ENCODE measurements at places on chromosomes 12 and 14.

- DNase-seq: peak; percentile 36
Measured at GRCh38 chr14:82667501-82667900, 1133.8 kb upstream of the SEL1L start.

- DNase-seq: peak; percentile 77
Measured at GRCh38 chr14:86604561-86604960, 1074.6 kb downstream of the FLRT2 start.

DNA sequence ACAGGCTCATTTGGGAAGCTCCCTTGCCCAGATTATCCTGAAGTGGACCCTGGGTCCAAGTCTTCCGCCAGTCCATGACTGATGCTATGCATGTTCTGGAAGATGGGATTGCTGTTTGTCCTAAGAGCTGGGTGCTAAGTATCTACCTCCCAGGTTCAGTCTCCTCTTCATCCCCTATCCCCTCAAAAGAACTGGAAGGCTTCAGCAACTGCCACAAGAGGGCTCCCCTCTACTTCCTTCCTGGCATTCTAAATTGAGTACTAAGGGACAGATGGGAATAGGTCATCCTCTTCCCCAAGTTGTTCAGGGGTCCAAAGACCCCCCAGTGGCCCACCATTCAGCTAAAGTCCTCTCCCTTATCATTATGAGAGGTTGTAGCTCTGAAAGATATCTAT is 9.0 kb upstream of the FKBP11 start:
- DNase-seq: no peak

GRCh38 chr12:12723681-12724420 is 6.7 kb downstream of the CDKN1B start:
- no peak for DNase-seq

DNA sequence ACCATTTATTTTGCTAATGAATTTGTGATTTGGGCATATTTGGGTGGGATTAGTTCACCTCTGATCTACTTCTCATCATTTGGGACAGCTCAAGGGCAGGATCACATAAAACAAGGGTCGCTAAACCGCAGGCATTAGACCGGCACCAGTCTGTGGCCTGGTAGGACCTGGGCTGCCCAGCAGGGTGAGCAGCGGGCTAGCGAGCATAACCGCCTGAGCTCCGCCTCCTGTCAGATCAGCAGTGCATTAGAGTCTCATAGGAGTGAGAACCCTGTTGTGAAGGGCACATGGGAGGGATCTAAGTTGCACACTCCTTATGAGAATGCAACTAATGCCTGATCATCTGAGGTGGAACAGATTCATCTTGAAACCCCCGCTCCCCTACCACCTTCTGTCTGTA is 785.3 kb downstream of the TRHDE start:
- no peak for DNase-seq

DNA sequence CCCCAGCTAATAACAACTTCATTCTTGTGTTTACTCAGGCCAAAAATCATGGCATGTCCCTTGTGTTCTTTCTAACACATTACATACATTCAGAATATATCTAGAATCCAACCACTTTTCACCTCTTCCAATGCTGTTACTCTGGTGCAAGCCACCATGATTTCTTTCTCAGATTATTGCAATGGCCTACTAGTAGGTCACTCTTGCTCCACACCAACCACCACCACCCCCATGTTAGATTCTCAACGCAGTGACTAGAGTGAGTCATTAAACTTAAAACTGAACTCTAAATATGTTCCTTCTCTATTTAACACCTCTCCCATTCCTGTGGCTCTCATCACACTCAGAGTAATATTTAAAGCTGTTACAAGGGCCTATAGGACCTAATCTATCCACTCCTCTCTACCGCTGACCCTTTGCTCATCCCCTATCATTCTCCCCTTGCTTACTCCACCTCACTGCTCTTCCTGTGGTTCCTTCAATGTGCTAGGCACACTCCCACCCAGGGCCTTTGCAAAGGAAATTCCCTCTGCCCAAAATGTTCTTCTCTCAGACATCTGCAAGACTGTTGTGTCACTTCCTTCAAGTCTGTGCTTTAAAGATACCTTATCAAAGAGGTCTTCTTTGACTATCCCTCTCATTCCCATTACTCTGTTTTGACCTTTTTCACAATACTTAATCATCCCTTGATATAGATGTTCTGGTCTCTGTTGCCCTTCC is 6.6 kb downstream of the RTN1 start:
- no peak for DNase-seq

DNA sequence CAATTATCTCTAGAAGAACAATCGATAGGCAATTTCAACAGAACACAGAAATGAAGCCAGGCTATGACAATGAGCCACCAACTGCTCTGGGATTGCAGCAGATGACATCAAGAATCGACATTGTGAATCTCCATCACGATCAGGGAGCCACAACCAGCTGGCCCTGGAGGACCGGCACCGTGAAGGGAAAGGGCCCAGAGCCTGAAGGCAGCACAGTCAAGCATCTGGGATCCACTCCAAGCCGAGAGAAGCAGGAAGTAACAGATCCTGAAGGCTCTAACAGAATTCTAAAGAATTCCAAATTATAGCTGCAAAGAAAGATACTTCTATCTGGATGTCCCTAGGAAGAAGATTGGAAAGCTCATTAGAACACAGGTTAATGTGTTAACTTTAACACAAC is 61.0 kb downstream of the LRRC74A start:
- no peak for DNase-seq

DNA sequence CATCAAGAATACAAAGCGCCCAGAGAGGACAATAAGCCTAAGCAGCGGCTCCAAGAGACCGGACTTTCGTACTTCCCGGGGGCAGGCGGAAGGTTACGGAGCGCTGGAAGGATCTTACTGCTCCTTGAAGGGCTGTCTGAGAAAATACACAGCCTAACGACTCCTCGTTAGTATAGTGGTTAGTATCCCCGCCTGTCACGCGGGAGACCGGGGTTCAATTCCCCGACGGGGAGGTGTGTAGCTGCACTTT is 12.1 kb upstream of the TMPO start:
- no peak for DNase-seq

DNA sequence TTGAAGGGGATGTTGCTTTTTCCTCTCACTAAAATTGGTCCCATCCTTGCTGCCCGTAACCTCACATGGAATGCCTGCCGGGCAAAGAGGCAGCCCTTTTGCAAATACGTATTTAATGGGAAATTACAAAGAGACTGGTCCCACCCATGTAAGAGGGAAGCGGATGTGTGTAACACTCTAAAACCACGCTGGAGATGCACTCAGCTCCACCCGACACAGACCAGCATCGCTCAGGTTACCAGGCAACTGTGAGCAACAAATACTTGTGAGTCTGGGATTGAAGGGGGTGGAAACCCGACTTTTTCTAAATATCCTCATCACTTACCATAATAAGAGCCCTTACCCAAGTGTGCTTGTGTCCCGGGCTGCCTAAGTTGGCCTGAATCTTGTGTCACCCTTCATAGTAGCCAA is 47.7 kb downstream of the ELK3 start:
- no peak for DNase-seq

DNA sequence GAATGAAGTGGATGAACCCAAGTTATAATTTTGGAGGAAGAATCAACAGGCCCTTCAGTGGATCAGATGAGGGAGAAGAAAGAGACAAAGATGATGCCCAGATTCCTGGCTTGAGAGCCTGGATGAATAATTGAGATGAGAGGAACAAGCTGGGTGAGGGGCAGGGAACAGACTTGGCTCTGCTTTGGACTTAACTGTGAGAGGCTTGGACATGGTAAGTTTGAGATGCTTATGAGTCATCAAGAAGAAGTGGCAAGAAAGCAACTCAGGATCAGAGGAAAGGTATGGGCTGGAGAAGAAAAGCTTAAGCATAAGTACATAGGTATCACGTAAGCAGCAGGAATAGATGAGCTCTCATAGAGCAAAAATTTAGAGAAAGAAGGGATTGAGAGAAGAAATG is 55.3 kb downstream of the FIGNL2 start:
- DNase-seq: no peak

- no peak for DNase-seq
Measured at GRCh38 chr14:103523575-103523954, 935 bp upstream of the CKB start.

- no peak for DNase-seq
Measured at GRCh38 chr14:101774814-101775213, 13.3 kb downstream of the PPP2R5C start.

DNA sequence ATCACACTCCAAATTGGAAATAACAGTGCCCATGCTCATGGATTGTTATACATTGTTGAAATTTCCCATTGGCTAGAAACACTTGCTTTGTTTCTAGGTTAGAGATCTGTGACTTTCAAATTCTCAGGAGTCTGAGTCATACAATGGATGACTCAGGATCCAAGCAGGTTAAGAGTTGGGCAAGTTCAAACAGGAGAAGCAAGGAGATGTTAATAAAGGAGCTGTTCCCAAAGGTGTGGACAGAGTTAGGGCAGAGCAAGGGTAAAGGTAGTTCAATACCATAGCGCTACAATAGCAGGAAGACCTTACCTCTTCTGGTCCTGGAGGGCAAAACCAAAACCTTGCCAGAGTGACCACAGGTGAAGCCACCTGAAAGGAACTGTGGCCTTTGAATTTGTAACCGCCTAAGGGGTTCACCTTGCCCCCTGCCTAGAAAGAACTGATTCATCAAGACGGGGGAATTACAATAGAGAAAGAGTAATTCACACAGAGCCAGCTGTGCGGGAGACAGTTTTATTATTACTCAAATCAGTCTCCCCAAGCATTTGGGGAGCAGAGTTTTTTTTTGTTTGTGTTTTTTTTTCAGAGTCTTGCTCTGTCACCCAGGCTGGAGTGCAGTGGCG is 4.2 kb upstream of the AMN1 start:
- peak; percentile 97 for DNase-seq

DNA sequence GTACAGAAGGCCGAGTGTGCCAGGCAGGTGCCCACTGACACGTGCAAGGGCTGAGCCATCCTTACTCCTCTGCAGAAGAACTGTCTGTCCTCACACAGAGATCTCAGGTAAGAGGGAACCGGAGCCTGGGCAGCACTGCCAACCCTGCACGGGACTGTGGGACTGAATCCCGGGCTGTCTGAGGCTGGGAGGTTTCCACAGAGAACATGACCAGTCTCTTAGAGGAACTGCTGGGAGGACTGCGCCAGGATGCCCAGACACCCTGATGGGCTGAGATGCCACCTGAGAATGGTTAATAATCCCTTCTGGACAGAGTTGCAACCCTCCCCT is 302.9 kb upstream of the SFSWAP start:
- DNase-seq: no peak

- DNase-seq: no peak
Measured at GRCh38 chr12:11807458-11807857, 158.0 kb downstream of the ETV6 start.

DNA sequence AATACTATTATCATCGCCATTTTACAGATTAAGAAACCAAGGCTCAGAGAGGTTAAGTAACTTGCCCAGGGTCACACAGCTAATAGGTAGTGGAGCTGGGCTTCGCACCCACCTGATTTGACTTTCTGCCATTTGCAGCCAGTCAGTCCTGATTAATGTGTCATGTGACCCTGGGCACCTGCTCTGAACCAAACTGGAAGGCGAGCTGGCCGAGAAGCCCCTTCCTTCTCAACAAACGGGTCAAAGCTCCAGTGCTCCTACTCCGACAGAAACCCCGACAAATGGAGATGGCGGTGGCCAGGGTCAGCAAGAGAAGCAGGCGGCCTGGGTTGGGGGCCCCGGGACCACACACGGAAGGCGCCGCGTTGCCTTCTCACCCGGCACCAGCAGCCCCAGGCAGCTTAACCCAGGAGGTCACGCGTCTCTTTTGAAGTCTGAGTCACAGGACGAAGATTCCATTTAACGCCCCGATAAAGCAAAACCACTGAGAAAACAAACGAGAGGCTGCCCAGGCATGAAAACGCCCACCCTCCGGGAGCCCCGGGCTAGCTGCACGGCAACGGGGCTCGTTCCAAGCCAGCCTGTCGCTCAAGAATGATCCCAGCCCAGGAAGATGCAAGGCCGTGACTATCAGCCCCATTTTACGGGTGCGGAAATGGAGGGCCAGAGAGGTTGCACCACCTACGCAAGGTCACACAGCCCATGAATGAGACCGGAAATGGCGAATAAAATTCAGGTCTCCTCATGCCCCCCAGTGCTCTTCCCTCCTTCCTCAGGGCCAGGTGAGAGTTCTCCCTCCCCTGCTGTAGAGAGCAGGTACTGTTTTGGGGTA is 124.8 kb downstream of the SCARB1 start:
- DNase-seq: no peak

- DNase-seq: no peak
Measured at GRCh38 chr12:124769163-124769530, 94.5 kb downstream of the SCARB1 start.

GRCh38 chr12:100141666-100141997 is 1.0 kb downstream of the BLTP3B start:
- peak; percentile 84 for DNase-seq

- DNase-seq: no peak
Measured at GRCh38 chr12:75913502-75914351, 117.8 kb downstream of the PHLDA1 start.

DNA sequence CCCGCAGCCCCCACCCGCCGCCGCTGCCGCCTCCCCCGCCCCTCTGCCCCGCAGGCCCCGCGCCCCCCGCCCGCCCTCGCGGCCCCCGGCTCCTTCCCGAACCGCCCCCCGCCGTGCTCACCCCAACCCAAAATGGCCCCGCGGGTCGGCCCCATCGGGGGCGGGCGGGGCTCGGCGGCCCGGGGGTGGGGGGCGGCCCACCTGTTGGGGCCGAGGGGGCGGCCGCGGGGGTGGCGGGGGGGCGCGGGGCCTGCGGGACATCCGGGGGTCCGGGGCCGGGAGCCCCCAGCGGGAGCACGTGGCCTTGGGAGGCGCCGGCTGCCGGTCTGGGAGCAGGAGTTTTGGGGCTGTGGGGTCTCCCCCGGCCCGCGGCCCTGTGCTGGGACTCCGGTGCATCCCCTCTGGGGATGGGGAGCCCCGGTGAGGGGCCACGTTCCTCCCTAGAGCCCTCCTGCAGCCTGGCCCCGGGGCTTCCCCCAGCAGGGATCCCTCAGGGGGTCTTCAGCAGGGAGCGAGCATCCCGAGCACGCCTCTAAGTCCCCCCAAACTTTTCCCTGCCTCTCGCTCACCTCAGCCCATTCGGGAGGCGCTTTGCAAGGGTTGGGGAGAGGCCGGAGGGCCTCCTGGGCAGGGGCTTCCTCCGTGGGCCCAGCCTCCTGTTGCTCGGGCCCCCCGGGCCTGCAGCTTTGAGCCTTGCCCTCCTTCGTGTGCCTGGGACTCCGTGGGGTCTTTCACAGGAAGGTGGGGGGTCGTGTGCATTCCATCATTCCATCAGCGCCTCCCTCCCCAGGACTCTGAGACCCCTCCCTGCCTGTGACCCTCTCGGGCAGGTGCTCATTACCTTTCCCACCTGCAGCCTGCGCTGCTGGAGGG is 710 bp downstream of the MTA1 start:
- no peak for DNase-seq

GRCh38 chr14:99080306-99080705 is 191.7 kb downstream of the BCL11B start:
- DNase-seq: no peak

DNA sequence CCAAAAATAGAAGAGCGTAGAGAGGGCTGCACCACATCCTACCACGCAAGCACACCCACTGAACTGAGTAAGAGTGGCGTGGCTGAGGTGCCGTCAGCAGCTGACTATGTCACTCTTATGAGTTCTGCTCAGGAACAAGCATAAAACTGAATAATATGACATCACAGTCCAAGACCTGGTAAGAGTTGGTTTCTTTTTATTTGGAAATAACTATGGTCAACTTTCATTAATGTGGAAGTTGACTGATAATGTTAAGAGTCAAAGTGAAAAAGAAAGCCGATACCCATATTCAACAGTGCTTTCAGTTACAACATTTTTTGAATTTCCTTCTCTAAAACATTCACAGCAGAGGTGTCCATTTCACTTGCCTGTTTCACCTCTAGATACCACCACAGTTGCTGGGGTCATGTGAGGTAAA is 44.6 kb downstream of the GNS start:
- DNase-seq: no peak
